ENCODE measurements at places on chromosomes 1 and 21.

GRCh38 chr1:58434607-58435006 is 111.9 kb downstream of the OMA1 start:
- DNase-seq, result no peak

- no peak for DNase-seq
Observed at GRCh38 chr1:203426870-203427269, 48.7 kb upstream of the PRELP start.

GRCh38 chr1:54548389-54549044 is 489 bp downstream of the ACOT11 start:
- DNase-seq, result no peak

DNA sequence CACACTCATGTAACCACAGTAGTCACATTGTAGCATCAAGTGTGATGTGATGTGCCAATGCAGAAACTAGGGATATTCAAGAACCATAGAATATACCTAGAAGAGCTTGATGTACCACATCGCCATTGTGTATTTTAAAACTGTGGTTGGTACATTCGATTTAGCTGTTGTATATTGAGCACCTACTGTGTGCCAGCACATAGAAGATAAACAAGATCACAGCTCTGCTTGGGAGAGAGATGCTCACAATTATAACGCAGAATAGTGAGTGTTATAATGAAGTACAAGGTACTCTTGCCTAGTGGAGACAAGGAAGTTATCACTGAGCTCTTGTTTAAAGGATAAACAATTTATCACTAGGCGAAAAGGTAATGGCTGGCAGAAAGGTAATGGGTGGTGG is 4.7 kb downstream of the BTF3L4 start:
- DNase-seq, result no peak

DNA sequence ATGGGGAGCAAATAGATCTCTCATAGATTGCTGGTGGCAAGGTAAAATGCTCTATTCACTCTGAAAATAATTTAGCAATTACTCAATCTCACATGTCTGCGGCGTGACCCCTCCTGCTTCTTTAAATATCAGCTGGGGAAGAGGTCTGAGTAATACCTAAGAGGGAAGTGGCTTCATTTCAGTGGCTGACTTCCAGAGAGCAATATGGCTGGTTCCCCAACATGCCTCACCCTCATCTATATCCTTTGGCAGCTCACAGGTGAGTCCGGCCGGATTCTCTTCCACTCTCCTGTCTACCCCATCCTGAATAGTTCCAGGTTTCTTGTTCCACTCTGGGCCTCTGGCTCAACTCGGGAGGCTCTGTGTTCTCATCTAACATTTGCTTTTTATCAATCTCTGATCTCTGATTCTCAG is at the start of gene SLAMF7:
SLAMF7 (plus strand) TSS at position 150 of the 414 bp plus-strand sequence; CDS start at position 205, 55 bp downstream.
- no peak for DNase-seq

GRCh38 chr1:41385398-41386195 is 24.4 kb downstream of the FOXO6 start:
- DNase-seq, result no peak

DNA sequence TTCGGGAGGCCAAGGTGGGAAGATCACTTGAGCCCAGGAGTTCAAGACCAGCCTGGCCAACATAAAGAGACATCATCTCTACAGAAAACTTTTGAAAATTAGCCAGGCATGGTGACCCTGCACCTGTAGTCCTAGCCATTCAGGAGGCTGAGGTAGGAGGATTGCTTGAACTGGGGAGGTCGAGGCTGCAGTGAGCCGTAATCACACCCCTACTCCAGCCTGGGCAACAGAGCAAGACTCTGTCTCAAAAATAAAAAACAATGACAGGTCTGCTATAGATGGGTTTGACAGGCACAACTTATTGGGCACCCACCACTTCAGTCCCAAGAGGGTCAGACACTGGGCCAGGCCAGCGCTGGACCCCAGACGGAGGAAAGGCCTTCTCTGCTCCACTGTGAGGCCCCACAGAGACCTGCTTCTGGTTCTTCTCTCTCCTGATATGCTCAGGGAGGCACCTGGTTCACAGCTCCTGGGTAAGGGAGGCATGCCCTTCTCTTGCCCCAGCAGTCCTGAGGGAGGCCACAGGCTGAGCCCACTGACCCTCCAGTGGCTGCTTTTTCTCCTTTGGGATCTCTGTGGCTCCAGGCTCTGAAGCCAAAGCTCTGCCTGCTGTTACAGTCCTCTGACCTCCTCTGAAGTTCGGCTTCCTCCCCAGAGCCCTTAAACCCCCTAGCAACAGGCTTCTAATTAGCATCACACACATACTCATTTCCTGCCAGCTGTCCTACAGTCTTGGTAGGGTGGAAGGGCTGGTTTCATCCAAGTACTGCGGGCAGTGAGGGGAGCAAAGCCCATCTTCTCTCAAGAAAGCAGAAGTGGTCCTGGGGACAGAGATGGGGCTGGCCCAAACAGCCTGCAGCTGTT is 14.4 kb downstream of the S100A16 start:
- peak; percentile 5 for DNase-seq

- no peak for DNase-seq
Observed at GRCh38 chr1:13826591-13826990, 126.6 kb downstream of the PRDM2 start.

GRCh38 chr1:19063122-19063521 is 106.6 kb upstream of the IFFO2 start:
- DNase-seq, result no peak

- no peak for DNase-seq
Observed at GRCh38 chr21:38956856-38957571, 151.3 kb downstream of the ETS2 start.

GRCh38 chr1:153375511-153375910 is at the start of gene S100A12:
Gene S100A12, minus strand, starts transcription at chr1:153375621. Its CDS starts 1,029 bp downstream, at chr1:153374592.
- DNase-seq, result no peak

DNA sequence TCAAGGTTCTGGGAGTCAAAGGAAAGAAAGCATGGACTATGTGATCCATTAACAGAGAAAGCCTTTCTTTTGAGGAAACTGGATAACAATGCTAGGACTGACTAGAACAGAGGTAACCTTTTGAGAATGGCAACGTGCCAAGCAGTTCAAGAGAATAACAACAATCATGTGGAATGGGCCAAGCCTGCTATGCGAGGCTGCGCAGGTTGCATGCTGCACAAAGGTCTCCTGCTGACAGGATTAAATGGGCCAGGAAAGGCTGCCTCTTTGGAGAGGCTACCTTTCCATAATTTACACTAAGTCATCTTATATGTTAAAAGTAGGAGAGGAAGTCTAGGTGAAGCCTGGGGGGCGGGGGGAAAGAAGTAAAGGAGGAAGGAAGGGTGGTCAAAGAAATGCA is 5.8 kb downstream of the PCNX2 start:
- no peak for DNase-seq

DNA sequence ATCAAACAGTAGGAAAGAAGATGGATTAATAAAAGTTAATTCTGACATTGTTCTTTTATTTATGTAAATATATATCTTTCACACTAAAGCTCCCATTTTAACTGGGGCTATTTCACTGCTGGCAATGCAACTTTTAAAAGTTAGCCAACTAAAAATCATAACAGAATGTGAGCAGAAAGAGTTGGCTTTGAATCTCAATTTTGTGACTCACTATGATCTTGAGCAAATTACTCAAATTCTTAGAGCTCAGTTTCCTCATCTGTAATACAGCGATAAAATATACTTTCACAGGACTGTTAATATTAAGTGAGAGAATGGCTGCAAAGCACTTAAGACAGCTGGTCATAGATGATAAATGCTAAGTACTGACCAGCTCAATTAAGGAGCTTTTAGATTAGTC is 10.8 kb downstream of the EFCAB14 start:
- no peak for DNase-seq

- DNase-seq, result no peak
Observed at GRCh38 chr21:16070207-16070651, 340.4 kb downstream of the USP25 start.

- no peak for DNase-seq
Observed at GRCh38 chr1:239558559-239558958, 172.2 kb downstream of the CHRM3 start.

DNA sequence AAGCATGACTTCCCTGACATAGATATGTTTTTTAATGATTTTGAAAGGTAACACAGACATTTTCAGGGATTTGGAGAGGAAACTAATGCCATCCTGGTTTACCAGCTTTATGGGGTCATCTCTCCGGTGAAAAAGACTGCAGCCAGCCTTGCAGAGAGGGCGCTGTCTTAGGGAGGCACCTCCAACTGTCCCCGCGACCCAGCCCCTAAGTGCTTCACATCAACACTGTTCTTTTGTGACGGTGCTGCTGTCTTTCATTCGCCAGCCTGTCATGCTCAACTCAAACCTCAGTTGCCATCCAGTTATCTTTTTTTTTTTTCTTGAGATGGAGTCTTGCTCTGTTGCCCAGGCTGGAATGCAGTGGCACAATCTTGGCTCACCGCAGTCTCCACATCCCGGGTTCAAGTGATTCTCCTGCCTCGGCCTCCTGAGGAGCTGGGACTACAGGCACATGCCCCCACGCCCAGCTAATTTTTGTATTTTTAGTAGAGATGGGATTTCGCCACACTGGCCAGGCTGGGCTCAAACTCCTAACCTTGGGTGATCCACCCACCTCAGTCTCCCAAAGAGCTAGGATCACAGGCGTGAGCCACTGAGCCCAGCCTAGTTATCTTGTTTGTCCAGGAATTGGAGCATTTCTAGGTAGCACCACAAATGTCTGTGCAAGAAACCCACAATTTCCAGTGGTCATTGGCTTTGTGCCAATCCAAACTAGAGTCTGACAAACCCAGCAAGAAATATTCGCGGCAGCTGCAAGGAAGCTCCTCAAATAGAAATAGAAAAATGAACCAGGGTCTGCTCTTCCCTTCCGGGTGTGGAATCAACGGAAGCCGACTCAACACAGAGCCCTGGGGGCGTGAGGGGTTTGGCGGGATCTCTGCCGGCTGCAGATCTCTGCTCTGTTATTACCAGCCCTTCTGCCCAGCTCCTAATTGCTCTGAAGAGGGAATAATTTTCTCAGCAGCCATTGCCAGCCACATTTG is 24.2 kb downstream of the PDE9A start:
- DNase-seq, result no peak

DNA sequence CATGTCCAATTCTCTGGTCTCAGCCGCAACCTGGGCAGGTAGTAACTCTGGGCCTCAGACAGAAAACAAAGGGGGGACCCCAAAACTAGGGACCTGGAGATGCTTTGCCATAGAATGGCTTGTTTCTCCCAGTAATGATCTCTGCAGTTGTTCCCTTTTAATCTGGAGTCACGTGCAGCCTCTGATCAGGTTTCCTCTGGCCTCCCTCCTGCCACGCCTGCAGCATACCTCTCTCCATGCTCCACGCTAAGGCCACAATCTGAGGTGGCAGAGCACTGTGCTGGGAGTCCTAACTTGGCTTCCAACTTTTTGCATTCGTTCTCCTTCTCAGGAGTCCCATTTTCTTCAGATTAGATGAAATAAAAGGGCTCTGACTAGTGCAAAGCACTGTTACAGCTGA is 1.9 kb downstream of the PABPC4 start:
- no peak for DNase-seq

DNA sequence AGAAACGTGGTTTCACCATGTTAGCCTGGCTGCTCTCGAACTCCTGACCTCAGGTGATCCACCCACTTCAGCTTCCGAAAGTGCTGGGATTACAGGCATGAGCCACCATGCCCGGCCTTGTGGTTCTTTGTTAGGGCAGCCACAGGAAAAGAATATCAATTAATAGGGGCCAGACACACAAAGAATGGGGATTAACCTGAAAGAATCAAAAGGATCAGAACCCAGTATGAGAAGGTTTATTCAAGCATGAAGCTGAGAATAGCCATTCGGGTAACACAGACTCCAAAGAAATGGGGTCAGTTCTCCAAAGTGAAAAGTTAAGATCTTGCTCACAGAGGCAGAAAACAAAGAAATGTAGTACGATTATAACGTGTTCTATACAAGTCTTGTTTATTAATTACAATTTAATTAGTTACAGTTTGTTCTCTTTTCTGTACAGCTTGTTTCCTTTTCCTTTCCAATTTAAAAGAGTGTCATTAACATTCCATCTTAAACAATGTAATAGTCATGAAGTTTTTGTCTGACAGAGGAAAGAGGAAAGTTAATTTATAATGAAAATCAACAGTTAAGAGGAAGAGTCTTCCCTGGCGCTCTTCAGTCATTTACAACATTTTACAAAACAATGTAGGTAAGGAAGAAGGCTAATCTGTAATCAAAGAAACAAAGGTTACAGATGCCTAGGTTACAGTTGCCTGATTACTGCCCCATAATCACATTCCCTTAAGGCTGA is 51.3 kb upstream of the SLC45A1 start:
- no peak for DNase-seq

DNA sequence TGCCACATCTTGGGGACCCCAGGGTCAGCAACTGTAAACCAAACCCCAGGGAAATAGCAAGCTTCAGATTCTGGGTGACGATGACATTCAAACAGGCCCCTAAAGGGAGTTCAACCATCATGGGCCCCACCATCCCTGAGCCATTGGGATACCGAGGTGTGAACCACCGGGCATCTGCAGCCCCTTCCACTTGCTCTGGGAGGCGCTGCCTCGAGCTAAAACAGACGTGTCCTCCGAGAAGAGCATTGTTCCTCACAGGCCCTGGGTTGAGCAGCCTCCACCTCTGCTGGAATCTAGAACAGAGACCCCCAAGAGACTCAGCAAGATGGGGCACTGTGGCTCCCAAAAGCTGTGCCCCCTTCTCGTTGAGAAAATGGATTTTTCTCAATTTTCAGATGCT is 19.0 kb upstream of the EFHD2 start:
- no peak for DNase-seq

- no peak for DNase-seq
Observed at GRCh38 chr1:46133781-46134350, 1.4 kb upstream of the PIK3R3 start.

DNA sequence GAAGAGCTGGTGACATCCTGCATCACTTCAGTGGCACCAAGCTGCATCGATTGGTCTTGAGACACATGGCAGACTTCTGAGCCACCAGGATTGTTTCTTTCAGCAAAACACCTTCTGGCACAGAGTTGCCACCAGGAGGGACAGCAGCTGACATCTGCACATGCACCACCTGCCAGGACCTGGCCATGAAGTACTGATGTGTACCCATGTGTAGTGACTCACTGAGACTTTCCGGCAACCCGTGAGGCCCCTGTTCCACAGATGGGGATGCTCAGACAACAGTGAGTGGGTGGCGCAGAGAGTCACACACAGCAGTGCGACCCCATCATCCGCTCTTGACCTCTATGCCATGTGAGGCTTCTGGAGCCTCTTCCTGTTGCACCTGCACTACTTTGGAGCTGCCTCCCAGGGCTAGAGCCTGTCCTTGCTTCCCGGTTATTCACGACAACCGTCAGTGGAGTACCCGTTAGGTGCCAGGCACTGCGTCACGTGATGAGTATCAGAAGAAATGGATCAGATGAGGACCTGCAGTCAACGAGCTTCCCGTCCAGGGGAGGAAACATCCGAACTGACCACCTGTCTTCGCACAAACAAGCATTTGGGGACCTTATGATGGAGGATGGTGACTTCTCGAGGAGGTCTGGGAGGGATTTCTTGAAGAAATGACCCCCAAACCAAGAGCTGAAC is 80.5 kb upstream of the VAMP3 start:
- no peak for DNase-seq

DNA sequence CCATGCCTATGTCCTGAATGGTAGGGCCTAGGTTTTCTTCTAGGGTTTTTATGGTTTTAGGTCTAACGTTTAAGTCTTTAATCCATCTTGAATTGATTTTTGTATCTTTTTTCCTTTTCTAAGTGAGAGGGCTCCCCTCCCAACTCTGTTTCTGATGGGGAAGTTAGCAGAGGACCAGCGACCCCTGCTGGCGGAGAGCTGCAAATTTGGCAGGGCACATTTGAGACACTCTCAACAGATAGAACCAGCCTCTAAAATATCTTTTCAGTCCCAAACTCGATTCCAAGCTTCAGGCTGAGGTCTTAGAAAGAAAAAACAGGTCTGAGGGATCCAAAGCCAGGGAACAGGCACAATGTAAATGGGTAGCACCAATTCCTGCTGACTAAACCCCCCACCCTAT is 32.5 kb downstream of the LRRC3 start:
- peak; percentile 12 for DNase-seq

GRCh38 chr1:184813528-184814089 is 59.0 kb upstream of the EDEM3 start:
- no peak for DNase-seq
